ENCODE measurements at places on chromosomes 4 and X.

DNA sequence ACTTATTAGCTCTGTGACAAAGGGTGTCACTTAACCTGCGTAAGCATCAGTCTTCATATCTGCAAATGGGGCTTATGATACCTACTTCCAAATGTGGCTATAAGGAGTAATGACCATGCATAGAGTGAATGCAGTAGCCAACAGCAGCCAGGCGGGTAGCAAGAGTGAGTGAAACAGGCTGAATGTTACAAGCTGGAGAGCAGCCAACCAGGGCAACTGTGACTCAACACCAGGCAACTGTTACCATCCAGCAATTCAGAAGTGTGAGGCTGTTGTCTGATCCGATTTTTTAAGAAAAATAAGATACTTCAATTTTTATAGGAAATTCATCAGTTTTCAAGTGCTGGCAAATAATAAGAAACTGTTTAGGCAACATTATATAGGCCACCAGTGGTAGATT is 270.2 kb upstream of the TAPT1 start:
- peak; percentile 67 for DNase-seq

GRCh38 chr4:89173336-89174090 is 62.2 kb downstream of the TIGD2 start:
- DNase-seq = no peak

- no peak for DNase-seq
Observed at GRCh38 chrX:139842326-139843185, 90.3 kb downstream of the ATP11C start.

- DNase-seq = no peak
Observed at GRCh38 chr4:3599951-3600350, 67.7 kb upstream of the LRPAP1 start.

DNA sequence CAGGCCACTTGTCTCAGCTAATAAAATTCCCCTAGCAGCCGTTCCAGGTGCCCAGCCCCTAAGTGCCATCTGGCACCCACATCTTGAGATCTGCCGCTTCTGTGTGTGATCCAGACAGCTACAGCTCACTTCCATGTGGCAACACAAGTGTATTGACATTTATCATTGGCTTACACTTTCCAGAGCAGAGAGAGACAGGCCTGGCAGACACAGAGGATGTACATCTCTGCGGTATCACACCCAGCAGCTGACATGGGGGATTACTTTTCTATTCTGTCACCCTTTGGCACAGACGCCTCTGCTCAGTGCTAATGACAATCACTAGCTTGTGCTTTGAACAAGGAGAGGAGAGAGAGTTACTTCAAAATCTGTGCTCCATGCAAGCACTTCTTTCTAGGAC is 195.9 kb downstream of the KDR start:
- no peak for DNase-seq

DNA sequence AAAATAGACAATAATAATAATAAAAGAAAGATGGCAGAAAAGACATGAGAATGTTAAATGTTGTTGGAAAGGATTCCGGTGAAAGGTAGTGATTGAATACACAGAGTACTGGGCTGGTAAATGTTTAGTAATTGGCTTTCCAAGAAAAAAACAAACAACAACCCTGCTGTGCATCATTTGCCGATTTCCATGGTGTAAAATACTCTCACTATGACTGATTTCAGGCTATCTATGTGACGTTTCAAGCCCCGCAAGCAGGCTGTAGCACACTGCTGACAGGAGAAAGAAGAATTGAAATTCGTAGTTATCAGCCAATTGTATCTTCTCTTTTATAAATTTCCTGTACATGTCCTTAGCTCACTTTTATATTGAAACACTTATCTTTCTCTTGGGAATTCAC is 13.6 kb upstream of the SEPTIN6 start:
- DNase-seq = no peak

DNA sequence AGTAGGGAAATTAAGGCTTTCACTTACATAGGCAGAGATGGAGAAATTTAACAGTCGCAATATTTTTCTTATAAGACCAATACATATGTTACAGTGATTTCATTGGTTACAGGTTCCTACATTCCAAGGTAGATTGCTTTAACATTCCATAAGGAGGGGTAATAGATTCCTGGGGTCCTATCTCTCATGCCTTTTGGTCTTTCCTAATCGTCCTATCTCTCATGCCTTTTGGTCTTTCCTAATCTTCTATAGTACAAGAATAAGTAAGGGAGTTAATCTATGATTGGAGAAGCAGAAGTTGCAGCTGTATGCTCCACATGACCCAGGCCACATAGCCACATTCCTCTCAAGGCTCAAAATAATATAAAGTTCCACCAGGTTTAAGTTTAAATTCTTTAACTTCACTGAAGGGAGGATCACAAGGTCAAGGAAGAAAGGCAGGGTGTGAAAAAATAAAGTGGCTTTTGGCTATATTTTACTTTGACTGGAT is 285.0 kb upstream of the BOD1L1 start:
- no peak for DNase-seq

- no peak for DNase-seq
Observed at GRCh38 chrX:113133316-113133715, 292.7 kb upstream of the AMOT start.

DNA sequence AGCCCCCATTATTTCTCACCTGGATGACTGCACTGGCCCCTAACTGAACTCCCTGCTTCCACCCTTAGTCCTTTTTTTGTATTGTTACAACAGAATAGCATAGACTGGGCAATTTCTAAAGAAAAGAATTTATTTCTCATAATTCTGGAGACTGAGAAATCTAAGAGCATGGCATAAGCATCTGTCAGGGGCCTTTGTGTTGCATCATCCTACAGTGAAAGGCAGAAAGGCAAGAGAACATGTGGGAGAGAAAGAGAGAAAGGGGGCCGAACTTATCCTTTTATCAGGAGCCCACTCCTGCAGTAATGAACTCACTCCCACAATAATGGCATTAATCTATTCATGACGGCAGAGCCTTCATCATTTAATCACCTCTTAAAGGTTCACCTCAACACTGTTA is 122.1 kb downstream of the EFNB1 start:
- DNase-seq = no peak

- DNase-seq = no peak
Observed at GRCh38 chr4:38056011-38056685, 96.0 kb downstream of the PTTG2 start.

Measured in PC-3 (cell line).